ENCODE measurements at places on chromosomes 4 and X.
A peak's percentile ranks its signal among the peaks of the same experiment; 100 is the strongest.

DNA sequence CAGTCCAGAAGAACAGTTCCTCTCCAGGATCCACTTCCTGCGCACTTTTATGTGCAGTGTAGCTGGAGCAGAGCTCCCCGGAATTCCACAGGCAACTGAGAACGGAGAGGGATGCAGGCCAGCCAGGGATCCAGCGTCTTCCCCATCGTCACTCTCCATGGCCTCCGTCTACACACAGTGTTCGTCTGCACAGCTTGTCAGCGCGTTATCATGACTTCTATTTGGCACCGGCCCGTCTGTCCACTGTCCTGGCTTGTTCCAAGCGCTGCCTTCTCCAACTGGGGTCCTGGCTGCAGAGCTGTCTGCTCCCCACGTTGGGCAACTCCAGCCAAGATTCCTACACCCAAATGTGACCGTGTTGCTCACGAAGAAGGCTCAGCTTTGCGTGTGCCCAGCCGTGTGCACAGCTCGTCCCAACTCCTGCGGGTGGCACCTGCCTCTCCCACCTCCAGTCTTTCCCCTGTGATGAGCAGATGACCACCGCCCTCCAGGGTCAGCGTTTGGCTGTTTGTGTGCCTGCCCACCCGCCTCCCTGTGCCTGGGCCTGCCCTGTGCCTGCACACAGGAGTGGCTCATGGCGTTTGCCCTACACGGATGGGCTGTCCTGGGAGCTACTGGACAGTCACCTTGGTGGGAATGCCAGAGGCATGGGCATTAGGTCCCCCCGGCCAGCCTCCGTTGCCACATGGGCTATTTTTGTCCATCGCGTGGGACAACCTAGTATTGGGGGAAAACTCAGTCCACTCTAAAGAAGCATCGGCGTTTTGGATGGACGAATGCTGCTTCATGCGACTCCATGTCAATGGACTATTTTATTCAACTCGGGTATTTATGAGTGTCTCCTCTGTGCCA, 2.2 kb upstream of the CTBP1 start:
- DNase-seq = no peak

DNA sequence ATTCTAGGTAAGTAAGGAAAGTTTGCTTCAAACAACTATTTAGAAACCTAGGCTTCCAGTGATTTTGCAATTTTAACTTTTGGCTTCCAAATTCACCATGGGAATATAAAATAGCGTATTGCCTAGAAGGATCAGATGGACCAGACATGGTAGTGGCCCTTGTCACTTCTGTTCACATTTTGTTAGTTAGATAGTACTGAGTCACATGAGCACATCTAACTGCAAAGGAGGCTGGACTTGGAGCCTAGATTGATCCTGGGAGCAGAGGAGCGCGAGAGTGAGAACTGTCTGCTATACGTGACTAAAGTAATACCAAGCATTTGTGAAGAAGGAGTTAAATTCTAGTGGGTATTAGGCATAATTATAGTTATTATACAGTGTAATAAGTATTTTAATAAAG, 102.4 kb downstream of the ARHGAP24 start:
- no peak for DNase-seq

DNA sequence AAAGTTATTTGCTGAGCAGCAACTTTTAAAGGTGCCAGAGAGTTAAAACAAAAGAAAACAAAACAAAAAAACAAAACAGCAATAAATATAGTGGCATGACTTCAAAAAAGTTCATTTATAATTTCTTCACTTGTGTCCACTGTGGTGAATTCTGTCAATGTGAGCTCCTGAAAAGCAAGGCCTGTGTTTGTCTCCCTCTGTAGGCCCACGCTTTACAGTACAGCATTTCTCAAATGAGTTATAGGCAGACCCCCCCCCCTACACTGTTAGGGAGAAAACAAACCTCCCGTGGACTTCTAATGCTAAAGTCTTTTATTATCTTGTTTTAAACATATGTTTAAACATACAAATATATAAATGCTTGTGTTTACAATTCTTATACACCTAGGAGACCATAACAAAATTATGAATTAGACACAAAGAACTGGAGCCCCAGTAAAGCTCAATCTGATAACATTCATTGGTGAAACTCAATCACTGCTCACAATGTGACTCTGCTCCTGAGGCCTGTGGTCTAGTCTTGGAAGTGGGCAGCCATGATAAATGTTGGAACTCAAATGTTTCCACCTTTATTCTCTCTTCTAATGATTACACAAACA, 47.0 kb upstream of the SCOC start:
- DNase-seq = no peak

DNA sequence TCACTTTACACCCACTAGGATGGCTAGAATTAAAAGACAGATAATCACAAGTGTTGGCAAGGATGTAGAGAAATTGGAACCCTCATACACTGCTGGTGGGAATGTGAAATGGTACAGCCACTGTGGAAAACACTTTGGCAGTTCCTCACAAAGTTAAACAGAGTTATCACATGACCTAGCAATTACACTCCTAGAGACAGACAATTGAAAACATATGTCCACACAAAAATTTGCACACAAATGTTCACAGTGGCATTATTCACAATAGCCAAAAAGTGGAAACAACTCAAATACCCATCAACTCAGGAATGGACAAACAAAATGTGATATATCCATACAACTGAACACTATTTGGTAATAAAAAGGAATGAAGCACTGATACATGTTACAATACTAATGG, 5.7 kb downstream of the ZNF280C start:
- DNase-seq = no peak

GRCh38 chr4:1359144-1359501, 12.1 kb downstream of the UVSSA start:
- DNase-seq = peak; percentile 50
